Mammary epithelial cell (primary cell): ENCODE measurements at places on chromosomes 12 and 14. TPM values are rescaled to one million over a fixed set of nuclear protein-coding genes. Genes with fewer than 3 reads are reported as not detected.

TAS2R42 gene
- total RNA-seq: not detected in 2 replicates

ACSM4 gene
- not detected in 2 replicates for total RNA-seq

KRT79 gene
- not detected for total RNA-seq

CLEC9A gene
- total RNA-seq: not detected

HHIPL1 gene
- 0.83 TPM for total RNA-seq

EFCAB11 gene
- 8.8 and 13.8 TPM in 2 replicates for total RNA-seq

RNASE7 gene
- total RNA-seq: 33.3 TPM

ASIC1 gene
- total RNA-seq: 3.2 and 10.5 TPM in 2 replicates

GNB3 gene
- total RNA-seq: not detected

KERA gene
- not detected in 2 replicates for total RNA-seq

MYO1H gene
- total RNA-seq: not detected

TAS2R19 gene
- 1.7 and 2.0 TPM in 2 replicates for total RNA-seq

SAMD15 gene
- 0.32 and 1.2 TPM in 2 replicates for total RNA-seq

TTLL5 gene
- 23.1 and 37.0 TPM in 2 replicates for total RNA-seq
